ENCODE measurements at places on chromosomes 5 and 9.
A peak's percentile ranks its signal among the peaks of the same experiment; 100 is the strongest.

DNA sequence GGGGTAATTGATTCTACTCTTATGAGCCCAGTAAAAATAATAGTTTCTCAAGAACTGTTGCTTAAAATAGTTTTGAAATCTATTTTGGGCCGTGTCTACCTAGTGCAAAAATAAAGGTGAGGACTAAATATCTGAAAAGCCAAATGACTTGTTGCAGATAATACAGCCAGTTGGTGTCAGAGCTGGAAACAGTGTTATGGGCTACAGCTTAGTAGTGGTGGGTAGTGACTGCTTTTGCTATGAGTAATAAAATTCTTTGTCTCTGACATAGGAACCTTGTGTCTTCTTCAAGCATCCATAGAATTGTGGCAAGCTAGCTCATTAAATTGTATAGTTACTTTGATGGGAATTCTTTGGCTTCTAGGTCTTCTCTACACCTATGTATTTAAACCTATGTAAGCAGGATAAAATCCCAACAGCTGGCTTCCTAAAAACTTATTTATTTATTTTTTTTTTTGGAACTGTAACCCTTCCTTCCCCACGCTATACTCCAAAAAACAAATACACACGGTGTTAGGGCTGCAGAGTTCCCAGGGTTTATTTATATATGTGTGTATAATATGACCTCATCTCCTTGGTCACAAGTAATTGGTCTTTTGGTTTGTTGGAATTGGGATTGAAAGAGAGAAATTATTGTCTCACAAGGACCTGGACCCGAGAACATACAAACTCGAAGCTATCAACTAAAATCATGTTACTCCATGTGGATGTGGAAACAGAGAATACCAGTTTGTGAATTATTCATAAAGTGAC, 138.0 kb downstream of the NUDT12 start:
- no peak for DNase-seq
- H3K4me3 ChIP-seq = no peak overlapping the region
- no peaks in the 10 kb centered on the region for H3K4me1 ChIP-seq
- H3K27ac ChIP-seq = no peak overlapping the region
- H3K36me3 ChIP-seq = no peaks in the 10 kb centered on the region

GRCh38 chr5:137078171-137078665, 420.9 kb downstream of the SPOCK1 start:
- H3K27ac ChIP-seq = no peak overlapping the region
- H3K36me3 ChIP-seq = no peaks in the 10 kb centered on the region
- no peak for DNase-seq
- H3K27me3 ChIP-seq = no peaks in the 10 kb centered on the region
- H3K4me3 ChIP-seq = no peak overlapping the region
- H3K4me1 ChIP-seq = no peaks in the 10 kb centered on the region

- no peaks in the 10 kb centered on the region for H3K4me1 ChIP-seq
- no peak overlapping the region for H3K4me3 ChIP-seq
- peaks cover 3% of the 10 kb centered on the region for H3K27me3 ChIP-seq
- DNase-seq = no peak
These were observed 348.9 kb downstream of the ARHGEF28 start for GRCh38 chr5:73974871-73975360.

DNA sequence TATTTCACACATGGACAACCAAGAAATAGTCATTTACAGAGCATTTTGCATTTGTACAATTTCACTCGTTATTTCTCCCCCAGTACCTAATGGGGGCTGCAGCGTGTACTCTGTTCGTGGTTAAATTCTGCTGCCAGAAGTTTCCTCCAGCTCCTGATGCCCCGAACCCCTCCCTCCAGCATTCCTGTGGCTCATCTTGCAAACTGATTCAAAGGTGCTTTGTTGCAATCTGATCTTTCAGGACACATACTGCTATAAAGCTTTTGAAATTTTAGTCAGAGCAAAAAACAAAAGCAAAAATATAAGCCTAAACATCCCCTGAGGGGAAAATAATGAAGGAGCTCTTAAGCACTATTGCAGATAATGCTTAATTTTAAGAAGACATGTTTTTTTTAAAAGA, 27.7 kb downstream of the UBLCP1 start:
- H3K4me1 ChIP-seq = no peaks in the 10 kb centered on the region
- no peak overlapping the region for H3K27ac ChIP-seq
- H3K4me3 ChIP-seq = no peak overlapping the region
- H3K27me3 ChIP-seq = no peaks in the 10 kb centered on the region
- peaks cover 2% of the 10 kb centered on the region for H3K36me3 ChIP-seq

- H3K36me3 ChIP-seq = peaks cover 7% of the 10 kb centered on the region
- DNase-seq = no peak
- no peak overlapping the region for H3K4me3 ChIP-seq
- H3K27ac ChIP-seq = no peak overlapping the region
- no peaks in the 10 kb centered on the region for H3K27me3 ChIP-seq
These were observed 23.9 kb downstream of the MED27 start for GRCh38 chr9:132055756-132056155.

DNA sequence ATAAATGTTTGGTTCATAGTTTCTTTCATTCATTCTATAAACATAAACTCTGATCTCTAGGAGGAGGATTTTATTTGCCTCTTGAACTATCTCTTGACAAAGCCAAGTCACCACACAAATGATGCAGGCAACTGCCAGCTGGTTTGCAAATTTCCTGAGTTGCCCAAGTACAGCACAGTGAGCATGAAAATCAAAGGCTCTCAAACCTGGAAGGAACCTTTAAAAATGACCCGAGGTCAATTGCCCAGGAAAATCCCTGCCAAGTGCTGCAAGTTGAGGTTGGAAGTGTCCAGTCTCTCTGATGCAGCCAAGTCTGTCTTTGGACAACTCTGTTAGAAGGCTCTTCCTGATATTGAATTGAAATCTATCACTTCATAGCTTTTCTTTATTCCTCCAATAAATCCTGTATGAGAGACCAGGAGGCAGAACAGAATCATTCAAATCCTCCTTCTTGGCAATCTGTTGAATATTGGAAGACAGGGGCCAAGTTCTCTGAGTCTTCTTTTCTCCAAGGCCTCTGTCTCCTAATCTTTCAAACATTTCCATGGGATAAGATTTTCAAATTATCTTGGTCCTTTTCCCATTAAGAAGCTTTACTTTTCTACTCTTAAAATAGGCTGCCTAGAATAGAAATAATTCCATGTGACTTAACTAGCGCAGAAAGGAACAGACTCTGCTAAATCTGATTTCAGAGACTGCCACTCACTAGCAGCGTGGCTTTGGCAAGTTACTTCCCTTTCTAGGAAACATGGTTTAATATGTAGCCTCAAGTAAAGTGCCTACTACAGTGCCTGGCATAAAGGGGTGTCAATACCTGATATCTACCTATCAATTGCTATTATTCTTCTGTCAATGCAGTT, 159.2 kb downstream of the SNX18 start:
- H3K27me3 ChIP-seq = no peaks in the 10 kb centered on the region
- peaks cover 21% of the 10 kb centered on the region for H3K4me1 ChIP-seq
- H3K36me3 ChIP-seq = no peaks in the 10 kb centered on the region
- no peak for DNase-seq
- no peak overlapping the region for H3K27ac ChIP-seq

GRCh38 chr9:19998823-19999455, 210.1 kb upstream of the SLC24A2 start:
- H3K36me3 ChIP-seq = no peaks in the 10 kb centered on the region
- no peak overlapping the region for H3K4me3 ChIP-seq
- DNase-seq = no peak
- H3K4me1 ChIP-seq = peaks cover 7% of the 10 kb centered on the region

DNA sequence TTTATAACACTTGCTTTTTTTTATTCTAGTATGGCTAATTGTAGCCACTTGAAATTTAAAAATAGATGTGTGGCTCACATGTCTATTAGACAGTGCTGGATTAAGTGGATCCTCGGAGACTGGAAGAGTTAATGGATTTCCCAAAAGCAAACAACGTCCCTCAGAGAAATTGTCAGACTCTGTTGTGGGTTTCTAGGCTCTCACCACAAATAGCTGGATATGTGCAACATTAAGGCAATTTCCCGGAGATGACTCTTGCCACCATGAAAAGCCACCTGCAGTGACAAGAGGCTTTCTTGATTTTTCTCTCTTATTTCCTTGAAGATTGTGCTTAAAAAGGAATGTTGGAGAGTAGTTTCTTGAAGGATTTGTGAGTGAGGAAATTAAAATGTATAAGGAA, 43.2 kb downstream of the TMEM167A start:
- no peaks in the 10 kb centered on the region for H3K36me3 ChIP-seq
- DNase-seq = no peak
- H3K27me3 ChIP-seq = no peaks in the 10 kb centered on the region
- H3K27ac ChIP-seq = no peak overlapping the region
- H3K4me1 ChIP-seq = no peaks in the 10 kb centered on the region

GRCh38 chr9:71886015-71886414, 25.0 kb downstream of the ABHD17B start:
- DNase-seq = no peak
- H3K4me3 ChIP-seq = no peak overlapping the region
- H3K27ac ChIP-seq = no peak overlapping the region
- H3K27me3 ChIP-seq = no peaks in the 10 kb centered on the region

GRCh38 chr9:115653171-115653606, 500.4 kb upstream of the PAPPA start:
- H3K27me3 ChIP-seq = no peaks in the 10 kb centered on the region
- no peaks in the 10 kb centered on the region for H3K36me3 ChIP-seq
- DNase-seq = no peak
- H3K4me3 ChIP-seq = no peak overlapping the region
- H3K4me1 ChIP-seq = no peaks in the 10 kb centered on the region

GRCh38 chr9:127835991-127836516, 18.4 kb downstream of the ENG start:
- peaks cover 10% of the 10 kb centered on the region for H3K4me1 ChIP-seq
- no peak for DNase-seq
- H3K27me3 ChIP-seq = no peaks in the 10 kb centered on the region
- H3K27ac ChIP-seq = peak overlapping the region; percentile 24
- H3K36me3 ChIP-seq = peaks cover 6% of the 10 kb centered on the region

DNA sequence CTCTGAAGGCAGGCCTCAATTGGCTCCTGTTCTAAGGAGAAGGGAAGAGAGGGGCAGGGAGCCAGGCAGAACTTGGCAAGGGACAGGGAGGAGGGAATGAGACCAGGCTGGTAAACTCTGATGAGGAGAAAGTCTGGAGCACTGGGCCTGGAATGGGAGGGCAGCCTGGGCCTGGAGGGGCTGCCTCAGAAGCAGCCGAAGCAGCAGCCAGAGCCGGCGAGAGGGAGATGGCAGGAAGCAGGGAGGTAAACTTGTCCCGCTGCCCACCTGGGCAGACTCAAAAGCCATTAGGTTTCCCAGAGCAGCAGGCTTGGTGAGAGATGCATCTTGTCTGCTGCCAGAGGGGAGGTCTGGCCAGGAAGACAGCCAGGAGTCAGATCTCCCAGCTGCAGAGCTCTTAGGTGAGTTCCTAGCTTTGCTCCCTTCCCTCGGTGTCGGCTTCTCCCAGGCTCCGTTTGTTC, 37.0 kb upstream of the CRB2 start:
- no peak overlapping the region for H3K4me3 ChIP-seq
- H3K27ac ChIP-seq = no peak overlapping the region
- no peak for DNase-seq
- H3K36me3 ChIP-seq = no peaks in the 10 kb centered on the region
- H3K4me1 ChIP-seq = peaks cover 32% of the 10 kb centered on the region

GRCh38 chr5:56319526-56320181, 86.5 kb upstream of the ANKRD55 start:
- peaks cover 23% of the 10 kb centered on the region for H3K4me1 ChIP-seq
- H3K27ac ChIP-seq = no peak overlapping the region
- H3K27me3 ChIP-seq = no peaks in the 10 kb centered on the region

- no peak within 1 kb of the TSS for H3K27ac ChIP-seq
- peaks cover 7% of the 10 kb centered on the region for H3K4me1 ChIP-seq
- H3K27me3 ChIP-seq = peaks cover 19% of the 10 kb centered on the region
- peak within 1 kb of the TSS; percentile 20 for H3K4me3 ChIP-seq
These were observed at the start of gene PRR16 for GRCh38 chr5:120463991-120464626. PRR16 (plus strand) TSS chr5:120464300.

GRCh38 chr9:128438343-128439109, 17.3 kb upstream of the ODF2 start:
- H3K4me3 ChIP-seq = no peak overlapping the region
- peaks cover 7% of the 10 kb centered on the region for H3K4me1 ChIP-seq
- no peak overlapping the region for H3K27ac ChIP-seq
- H3K36me3 ChIP-seq = no peaks in the 10 kb centered on the region
- H3K27me3 ChIP-seq = no peaks in the 10 kb centered on the region

- H3K4me3 ChIP-seq = no peak overlapping the region
- H3K36me3 ChIP-seq = no peaks in the 10 kb centered on the region
- H3K27ac ChIP-seq = no peak overlapping the region
- no peak for DNase-seq
- no peaks in the 10 kb centered on the region for H3K27me3 ChIP-seq
- H3K4me1 ChIP-seq = peaks cover 4% of the 10 kb centered on the region
These were observed 20.2 kb downstream of the SIL1 start for GRCh38 chr5:139177809-139178588.

GRCh38 chr9:16145196-16145950, 592.5 kb downstream of the CCDC171 start:
- H3K27ac ChIP-seq = no peak overlapping the region
- H3K36me3 ChIP-seq = no peaks in the 10 kb centered on the region
- H3K27me3 ChIP-seq = no peaks in the 10 kb centered on the region
- DNase-seq = no peak
- H3K4me1 ChIP-seq = no peaks in the 10 kb centered on the region

DNA sequence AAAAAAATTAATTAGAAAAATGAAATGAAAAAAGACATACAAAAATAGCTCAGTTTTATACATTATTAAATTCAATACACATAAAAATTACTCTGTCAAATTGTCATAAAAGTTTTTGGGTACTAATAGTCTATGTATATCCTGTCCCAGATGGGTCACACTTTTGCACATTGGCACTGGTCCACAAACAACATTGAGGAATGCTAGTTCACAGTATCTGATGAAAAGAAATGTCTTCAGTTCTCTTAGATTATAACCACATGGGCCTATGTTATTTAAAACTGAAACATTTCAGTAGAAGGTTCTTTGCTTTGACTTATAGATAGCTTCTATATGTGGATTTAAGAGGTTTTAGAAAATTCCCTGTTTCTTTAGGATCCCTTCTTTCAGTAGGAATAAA, 39.8 kb downstream of the LNPEP start:
- no peak overlapping the region for H3K4me3 ChIP-seq
- H3K27ac ChIP-seq = no peak overlapping the region
- no peak for DNase-seq
- peaks cover 29% of the 10 kb centered on the region for H3K4me1 ChIP-seq

DNA sequence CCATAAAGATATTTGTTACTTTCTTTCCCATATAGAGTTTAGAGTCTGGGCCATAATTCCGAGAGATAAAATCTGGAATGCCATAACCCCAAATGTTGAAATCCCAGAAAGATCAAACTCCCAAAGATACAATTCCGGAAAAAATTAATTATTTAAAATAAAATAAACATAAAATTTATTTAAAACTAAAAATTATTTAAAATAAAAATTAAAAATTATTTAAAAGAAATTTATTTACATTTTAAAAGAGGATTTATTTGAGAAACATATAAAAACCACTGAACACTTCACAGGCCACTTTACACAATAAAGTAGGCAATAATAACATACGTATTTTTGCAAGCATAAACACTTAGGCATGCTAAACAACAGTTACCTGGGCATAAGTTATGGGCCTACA, 57.9 kb downstream of the SHC3 start:
- DNase-seq = no peak
- no peaks in the 10 kb centered on the region for H3K27me3 ChIP-seq
- H3K27ac ChIP-seq = no peak overlapping the region

- no peaks in the 10 kb centered on the region for H3K27me3 ChIP-seq
- no peak overlapping the region for H3K27ac ChIP-seq
- DNase-seq = peak; percentile 0
- H3K4me1 ChIP-seq = no peaks in the 10 kb centered on the region
- H3K36me3 ChIP-seq = no peaks in the 10 kb centered on the region
- H3K4me3 ChIP-seq = no peak overlapping the region
These were observed 172.1 kb downstream of the PPP2R2B start for GRCh38 chr5:146706321-146706972.
